ENCODE measurements at places on chromosomes 6 and 20. TPM values are rescaled to one million over a fixed set of nuclear protein-coding genes. Genes with fewer than 3 reads are reported as not detected.

FANCE gene
- total RNA-seq, result 3.1 TPM

SLC22A7 gene
- total RNA-seq, result not detected

PTPRT gene
- total RNA-seq, result not detected

SMPDL3A gene
- 3.0 TPM for total RNA-seq

PHACTR2 gene
- total RNA-seq, result 4.8 TPM

NELFE gene
- 80.4 TPM for total RNA-seq

APMAP gene
- total RNA-seq, result 166 TPM

AIF1 gene
- total RNA-seq, result not detected

C20orf141 gene
- total RNA-seq, result 0.36 TPM

CITED2 gene
- total RNA-seq, result 25.0 TPM

TRIM10 gene
- total RNA-seq, result not detected

OR2B6 gene
- total RNA-seq, result not detected

C20orf204 gene
- total RNA-seq, result 0.54 TPM

SNRPB2 gene
- total RNA-seq, result 114 TPM

PI16 gene
- not detected for total RNA-seq

COQ3 gene
- 10.4 TPM for total RNA-seq

IMPG1 gene
- not detected for total RNA-seq

RBBP8NL gene
- 0.13 TPM for total RNA-seq

PGC gene
- total RNA-seq, result not detected

MUC22 gene
- total RNA-seq, result not detected

LINC00237 gene
- not detected for total RNA-seq

PSORS1C1 gene
- 4.4 TPM for total RNA-seq

JPH2 gene
- total RNA-seq, result 0.88 TPM

TCF19 gene
- total RNA-seq, result 12.1 TPM

GPX5 gene
- not detected for total RNA-seq

PRDM13 gene
- total RNA-seq, result 1.3 TPM

ZNF831 gene
- total RNA-seq, result not detected

DACT2 gene
- 0.65 TPM for total RNA-seq

SIM1 gene
- total RNA-seq, result not detected

TRIM31 gene
- 1.7 TPM for total RNA-seq

MEI4 gene
- total RNA-seq, result not detected

SAPCD1 gene
- 3.7 TPM for total RNA-seq

SSR1 gene
- 73.4 TPM for total RNA-seq

TRIM40 gene
- not detected for total RNA-seq

SRSF12 gene
- 1.0 TPM for total RNA-seq

PTPN1 gene
- 31.8 TPM for total RNA-seq

C20orf144 gene
- 0.13 TPM for total RNA-seq

TFAP2A gene
- total RNA-seq, result 16.4 TPM

TMEM74B gene
- 3.1 TPM for total RNA-seq

RBL1 gene
- total RNA-seq, result 9.2 TPM

TPX2 gene
- 110 TPM for total RNA-seq

TAF11 gene
- total RNA-seq, result 20.7 TPM

FILIP1 gene
- 0.19 TPM for total RNA-seq

RGL2 gene
- total RNA-seq, result 11.0 TPM

NKAIN4 gene
- total RNA-seq, result 6.4 TPM

NRSN1 gene
- not detected for total RNA-seq

CLVS2 gene
- total RNA-seq, result not detected

RNF39 gene
- total RNA-seq, result not detected

GPR63 gene
- 0.64 TPM for total RNA-seq

LY6G6C gene
- total RNA-seq, result not detected

LAMA2 gene
- total RNA-seq, result 0.73 TPM

CGA gene
- total RNA-seq, result 0.29 TPM

TBX18 gene
- 17.2 TPM for total RNA-seq

TMEM170B gene
- total RNA-seq, result 0.80 TPM

BPIFB1 gene
- total RNA-seq, result not detected

DNAH8 gene
- total RNA-seq, result not detected

VWA7 gene
- 1.7 TPM for total RNA-seq

MYT1 gene
- 0.03 TPM for total RNA-seq

LY6G6F gene
- not detected for total RNA-seq

Data from A549 treated with RU486 at 1 μM for 4 hours (cell line).